Astrocyte of the hippocampus (primary cell): ENCODE measurements at places on chromosomes 3 and 15.

DNA sequence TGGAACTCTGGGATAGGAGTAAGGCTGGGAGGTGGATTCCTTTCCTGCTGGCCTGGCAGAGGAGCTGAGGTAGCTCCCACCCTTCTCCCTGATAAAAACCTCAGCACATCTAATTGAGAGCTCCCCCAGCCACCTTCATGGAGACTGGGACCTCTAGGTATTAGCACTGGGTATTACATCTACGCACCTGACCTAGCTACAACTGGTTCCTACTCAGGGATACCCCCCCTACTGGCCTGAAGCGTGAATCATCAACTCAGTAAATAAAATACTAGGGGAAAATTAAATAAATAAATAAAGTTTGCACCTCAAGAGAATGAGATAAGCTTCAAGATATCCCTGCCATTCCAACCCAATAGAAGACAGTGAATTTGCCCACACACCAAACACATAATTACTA lies 140.4 kb downstream of the NEK10 start:
- DNase-seq: no peak

DNA sequence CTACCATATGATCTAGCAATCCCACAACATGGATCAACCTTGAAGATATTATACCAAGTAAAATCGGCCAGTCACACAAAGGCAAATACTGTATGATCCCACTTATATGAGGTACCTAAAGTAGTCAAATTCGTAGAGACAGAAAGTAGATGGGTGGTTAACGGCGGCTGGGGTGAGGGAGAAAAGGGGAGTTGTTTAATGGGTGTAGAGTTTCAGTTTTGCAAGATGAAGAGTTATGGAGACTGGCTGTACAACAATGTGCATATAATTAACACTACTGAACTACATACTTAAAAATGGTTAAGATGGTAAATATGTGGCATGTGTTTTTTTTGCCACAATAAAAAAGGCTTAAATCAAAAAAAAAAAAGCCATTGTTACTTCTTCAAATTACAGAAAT lies 60.4 kb downstream of the GPR176 start:
- no peak for DNase-seq

GRCh38 chr15:38424101-38424552 lies 29.8 kb upstream of the FAM98B start:
- DNase-seq: no peak

GRCh38 chr15:77416954-77417353 lies 3.0 kb downstream of the PEAK1 start:
- DNase-seq: no peak

DNA sequence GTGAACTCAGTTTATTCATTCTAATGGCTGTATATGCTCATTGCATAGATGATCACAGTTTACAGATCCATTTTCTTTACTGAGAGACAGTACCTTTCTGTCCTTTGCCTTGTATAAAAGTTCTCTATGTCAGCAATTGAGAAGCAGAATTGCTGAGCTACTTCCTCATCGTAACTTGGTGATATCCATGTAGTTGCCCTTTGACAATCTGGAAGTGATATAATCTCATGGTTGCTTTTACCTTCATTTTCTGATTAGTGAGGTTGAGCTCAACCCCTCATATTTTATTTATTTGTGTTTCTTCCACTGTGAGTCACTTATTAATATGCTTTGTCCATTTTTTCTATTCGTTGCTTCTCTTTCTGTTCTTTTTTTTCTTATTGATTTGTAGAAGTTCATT lies 696.5 kb downstream of the AGBL1 start:
- no peak for DNase-seq

- DNase-seq: peak; percentile 2
These were observed 308.9 kb downstream of the EPHB1 start for GRCh38 chr3:135103917-135104316.

DNA sequence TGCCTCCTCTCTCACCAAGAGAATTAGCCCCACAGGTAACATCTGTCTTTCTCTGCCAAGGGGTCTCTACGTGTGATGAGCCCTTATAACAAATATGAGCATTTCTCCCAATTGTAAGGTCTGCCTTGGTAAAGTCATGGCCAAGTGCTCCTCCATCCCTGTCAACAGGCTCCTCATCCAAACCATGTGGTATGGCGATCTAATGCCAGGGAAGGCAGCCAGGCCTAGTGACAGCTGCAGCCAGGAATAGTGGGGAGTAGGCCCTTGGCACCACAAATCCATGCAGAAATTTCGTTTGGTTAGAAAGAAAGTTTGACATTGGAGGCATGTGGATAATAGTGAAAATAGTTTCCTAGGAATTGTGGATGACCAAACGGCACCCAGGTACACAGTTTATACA lies 4.7 kb upstream of the LRTM1 start:
- no peak for DNase-seq

GRCh38 chr15:91927585-91927984 lies 74.1 kb downstream of the SLCO3A1 start:
- no peak for DNase-seq

DNA sequence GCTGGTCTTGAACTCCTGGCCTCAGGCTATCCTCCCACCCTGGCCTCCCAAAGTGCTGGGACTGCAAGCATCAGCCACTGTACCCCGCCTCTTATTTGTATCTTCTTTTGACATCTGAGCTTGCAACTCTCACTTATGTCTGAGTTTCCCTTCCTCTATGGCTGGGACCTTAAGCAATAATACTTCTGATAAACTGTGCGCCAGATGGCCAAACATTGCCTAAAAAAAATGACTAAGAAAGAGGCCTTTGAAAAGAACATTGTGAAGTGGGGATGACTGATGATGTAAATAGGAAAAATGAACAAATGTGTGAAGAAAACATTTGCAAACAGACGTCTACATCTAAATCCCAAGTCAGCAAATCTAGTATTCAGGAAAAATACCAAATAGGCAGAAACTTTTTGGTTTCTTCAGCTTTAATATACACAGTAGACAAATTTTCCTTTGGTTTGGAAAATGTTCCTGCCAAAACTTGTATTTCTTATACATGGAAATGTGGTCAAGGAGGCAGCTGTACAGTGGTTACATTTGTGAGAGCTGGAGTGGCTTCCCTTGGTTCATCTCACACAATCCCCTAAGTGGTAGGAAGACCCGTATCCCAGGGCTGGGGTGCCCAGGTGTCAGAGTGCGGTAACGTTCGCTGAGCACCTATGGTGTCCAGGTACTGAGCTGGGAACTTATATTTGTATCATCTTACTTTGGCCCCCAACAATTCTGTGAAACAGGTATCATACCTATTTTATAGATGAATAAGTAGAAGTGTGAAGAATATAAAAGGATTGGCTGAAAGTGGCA lies 11.6 kb upstream of the TFRC start:
- no peak for DNase-seq

DNA sequence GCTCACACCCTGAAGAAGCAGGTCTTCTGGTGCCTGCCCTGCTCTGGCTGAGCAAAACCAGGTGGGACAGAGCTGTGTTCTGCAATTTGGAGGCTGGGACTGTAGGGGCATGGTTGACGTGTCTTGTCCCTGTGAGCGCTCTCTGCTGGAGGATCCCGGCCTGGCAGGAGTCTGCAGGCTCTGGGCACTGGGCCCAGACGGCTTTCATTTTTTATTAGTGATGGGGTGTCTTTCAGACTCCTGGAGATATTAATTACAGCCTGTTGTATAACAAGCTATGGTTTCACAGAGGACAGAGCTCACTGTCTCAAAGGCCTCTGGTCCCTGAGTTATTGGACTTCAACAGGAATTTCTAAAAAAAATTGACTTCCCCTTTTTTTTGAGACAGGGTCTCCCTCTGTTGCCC lies 29.5 kb upstream of the ZNF710 start:
- peak; percentile 53 for DNase-seq

- no peak for DNase-seq
These were observed 170.8 kb downstream of the IGSF11 start for GRCh38 chr3:118863731-118864322.

DNA sequence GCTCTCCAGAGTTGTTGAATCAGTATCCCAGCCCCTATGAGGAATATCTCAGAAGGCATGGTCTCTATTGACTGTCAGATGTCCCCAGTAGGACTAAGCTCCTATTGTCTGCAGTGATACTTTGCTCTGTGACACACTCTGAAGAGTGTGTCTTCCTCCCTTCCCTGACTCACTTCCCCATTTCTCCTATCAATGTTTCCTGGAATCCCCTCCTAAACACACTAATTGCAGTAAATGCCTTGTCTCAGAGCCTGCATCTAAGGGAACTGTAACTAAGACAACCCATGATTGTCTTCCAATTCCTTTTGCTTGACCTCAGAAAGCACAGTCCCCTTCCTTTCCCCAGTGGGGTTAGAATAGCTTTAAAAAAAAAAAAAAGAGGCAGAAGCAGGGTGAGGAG lies 397.3 kb upstream of the PROK2 start:
- DNase-seq: no peak

DNA sequence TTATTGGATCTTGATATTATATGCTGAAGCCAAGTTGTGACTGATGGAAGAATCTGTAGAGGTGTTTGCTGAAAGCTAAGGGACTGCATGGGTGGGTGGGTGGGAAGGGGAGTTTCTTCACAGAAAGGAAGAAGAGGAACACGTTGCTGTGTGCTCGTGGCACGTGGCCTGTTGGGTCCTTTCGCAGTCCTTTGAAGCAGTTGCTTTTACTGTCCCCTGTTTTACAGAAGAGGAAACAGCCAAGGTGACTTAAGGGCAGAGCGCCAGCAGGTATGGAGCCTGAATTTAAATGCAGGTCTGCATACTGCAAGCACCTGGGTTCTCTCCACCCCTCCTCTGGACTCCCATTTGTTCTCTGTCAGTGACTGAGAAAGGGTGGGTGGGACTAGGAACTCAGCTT lies 59.4 kb upstream of the PRR23C start:
- DNase-seq: no peak

GRCh38 chr3:61847784-61848462 lies 286.6 kb downstream of the PTPRG start:
- DNase-seq: peak; percentile 73

DNA sequence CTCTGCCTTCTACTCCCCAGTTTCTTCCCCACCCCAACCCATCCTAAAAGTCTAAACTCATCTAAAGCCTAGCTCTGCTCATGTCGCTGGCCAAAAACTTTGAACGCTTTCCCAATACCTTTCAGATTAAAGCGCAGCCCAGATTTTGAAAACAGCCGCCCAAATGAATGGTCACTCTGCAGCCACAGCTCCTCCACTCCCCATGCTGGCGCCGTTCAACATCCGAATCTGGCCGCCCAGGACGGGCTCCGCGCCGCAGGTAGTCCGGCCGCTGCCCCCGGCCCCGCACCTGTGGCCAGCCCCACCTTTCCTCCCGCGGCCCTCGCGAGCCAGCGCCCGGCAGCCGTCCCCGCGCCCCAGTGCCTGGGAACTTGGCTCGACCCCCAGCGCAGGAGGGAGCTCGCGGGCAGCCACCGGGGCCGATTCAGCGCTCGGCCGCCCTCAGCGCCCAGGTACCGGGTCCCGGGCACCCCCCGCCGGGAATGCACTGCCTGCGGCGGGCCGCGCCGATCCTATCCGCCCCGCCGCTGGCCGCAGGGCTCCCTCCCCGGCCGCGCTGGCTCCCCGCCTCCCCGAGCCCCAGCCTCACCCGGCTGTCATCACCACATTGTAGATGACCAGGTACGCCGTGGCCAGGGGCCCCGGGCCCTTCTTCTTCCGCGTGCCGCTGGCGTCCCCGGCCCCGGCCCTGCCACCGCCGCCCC lies 417 bp downstream of the HACD2 start:
- DNase-seq: peak; percentile 68

GRCh38 chr15:58483376-58483775 lies 51.6 kb downstream of the LIPC start:
- DNase-seq: no peak

DNA sequence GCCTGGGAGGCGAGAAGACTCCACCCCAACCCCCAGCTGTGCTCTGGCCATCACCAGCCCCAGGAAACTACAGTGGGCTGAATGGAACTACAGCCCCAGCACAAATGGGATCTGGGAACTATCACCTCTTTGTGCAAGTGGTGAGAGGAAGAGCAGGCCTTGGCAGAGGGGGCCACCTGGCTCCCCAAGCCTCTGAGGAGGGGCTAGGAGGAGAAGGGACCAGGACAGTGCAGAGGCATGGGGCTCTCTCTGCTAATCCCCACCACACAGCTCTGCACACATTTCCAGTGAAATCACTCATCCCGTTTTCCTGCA lies 31.6 kb downstream of the KY start:
- DNase-seq: no peak

DNA sequence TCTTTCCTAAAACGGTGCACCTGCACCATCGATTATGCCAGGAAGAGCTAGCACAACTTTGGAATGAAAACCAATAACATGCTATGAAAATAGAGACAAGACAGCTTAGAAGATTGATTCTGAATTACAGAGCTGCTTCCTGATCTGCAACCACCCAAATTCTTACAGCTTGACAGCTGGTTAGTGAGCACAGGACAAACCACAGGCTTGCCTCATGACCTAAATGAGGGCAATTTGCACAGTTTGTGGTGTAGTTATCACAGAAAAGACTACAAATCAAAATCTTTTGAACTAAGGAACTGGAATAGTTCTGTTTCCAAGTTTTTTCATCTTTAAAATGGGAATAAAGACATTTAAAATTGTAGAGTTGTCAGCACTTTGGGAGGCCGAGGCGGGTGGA lies 533.5 kb downstream of the NAALADL2 start:
- peak; percentile 55 for DNase-seq

DNA sequence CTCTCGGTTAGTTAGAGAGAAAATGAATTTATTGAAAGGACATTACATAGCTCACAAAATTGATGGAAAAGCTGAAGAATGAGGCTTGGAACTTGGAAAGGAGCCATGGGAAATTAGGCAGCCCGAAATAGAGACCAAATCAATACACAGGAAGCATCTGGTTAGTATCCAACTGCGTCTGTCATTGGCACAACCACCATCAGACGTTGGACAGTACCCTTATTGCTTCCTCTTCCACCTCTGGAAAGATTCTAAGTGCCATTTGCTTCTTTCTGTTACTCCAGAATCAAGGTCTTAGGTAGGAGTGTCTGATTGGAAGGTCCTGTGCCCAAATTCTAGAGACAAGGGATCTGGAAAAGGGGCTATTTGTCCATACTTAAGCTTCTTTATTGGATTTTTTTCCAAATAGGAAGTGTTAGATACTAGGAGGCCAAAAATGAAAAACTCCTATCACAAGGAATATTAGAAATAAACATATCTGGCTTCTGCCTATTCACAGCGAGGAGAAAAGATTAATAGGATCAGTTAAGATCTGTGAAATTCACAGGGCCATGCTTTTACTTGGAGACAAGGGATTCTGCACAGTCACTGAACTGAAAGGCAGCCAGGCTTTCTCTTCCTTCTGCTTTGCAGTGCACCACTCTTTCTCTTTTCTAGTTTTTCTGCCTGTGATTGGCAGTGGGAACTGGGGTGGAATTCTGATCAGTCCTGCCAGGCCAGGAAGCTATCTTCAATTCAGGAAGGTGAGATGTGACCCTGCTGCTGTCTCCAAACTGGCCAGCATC lies 10.7 kb upstream of the HACD2 start:
- no peak for DNase-seq
